SIG-M5 (cell line): ENCODE measurements at places on chromosomes 4 and X.

GRCh38 chrX:154333837-154334271 lies 38.3 kb downstream of the TKTL1 start:
- peak; percentile 49 for DNase-seq

DNA sequence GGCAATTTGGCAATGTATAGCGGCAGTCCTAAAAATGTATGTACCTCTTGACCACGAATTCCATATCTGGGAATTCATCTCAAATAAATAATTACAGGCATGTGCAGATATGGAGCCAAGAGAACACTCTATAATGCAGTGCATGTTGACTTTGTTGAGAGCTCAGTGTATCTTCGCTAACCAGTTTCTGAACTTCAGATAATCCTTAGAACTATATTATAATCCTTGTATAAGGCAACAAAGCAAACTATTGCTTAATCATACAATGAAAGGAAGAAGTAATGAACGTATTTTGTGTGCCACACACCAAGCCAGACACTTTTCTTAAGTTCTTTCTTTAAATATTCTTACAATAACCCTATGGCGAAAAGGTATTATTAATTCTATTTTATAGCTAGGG lies 168.5 kb downstream of the SMIM20 start:
- DNase-seq, result no peak

GRCh38 chr4:56705966-56706365 lies 24.9 kb upstream of the HOPX start:
- no peak for DNase-seq

- DNase-seq, result no peak
Measured at GRCh38 chr4:39976945-39977488, 694 bp downstream of the PDS5A start.

DNA sequence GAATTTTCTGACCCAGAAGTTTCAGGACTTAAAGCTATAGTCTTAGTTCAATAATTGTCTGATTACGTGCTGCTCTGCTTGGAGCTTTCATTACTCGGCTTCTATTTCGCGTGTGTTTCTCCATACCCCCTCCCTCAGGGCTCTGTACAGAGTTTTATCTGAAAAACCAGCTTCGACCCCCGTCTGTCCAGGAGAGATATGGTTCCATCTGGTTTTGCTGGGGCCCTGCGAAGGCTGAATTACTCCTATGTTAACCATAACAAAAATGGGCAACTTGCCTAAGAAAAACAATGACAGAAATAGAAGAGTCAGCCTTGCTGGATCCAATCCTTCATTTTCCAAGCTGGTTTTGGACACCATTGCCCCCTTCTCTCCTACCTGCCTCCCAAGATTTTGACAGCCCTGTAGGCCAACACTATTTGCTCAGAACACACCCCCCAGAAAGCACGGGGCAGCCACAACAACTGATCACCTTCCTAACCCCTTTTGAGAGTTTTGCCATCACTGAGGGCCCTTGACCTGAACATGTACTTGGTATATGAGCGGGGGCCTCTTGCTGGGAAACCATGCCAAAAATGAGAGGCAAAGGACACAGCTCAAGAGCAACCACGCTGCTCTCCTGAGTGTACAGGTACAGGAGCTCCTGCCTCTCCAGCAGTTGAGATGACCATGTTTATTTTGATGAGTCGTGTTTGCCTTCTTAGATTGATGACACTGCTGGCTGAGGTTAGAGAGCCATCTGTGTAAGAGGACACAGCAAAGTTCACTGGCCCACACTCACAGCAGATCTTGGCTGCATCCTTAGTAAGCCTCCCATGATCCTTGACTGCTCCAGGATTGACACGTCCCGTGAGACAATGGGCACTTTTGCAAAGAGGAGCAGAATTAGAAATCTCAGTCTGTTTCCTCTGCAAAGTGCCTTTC lies 36.2 kb upstream of the ATP6AP2 start:
- DNase-seq, result no peak

DNA sequence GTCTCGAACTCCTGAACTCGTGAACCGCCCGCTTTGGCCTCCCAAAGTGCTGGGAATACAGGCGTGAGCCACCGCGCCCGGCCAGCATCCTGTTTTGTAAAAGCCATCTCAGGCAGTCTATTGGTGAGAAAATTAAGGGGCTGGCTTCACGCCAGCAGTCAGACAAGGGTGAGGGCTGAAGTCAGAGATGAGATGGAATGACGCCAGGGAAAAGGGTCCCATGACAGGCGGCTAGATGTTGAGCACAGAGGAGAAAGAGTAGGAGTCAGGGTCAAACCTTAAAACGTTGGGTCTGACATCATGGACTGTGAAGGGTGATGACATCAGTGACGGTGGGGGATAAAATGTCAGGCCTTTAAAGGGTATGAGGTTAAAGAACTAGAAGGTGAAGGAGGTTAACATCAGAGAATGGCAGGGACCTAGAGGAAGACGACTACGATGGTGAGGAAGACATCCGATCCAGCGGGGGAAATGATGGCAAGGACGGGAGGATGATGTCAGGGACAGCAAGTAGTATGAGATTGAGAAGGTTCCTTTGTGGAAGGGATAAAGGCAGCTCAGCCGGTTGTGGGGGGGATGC lies 504 bp upstream of the RBM3 start:
- DNase-seq, result no peak
